CD4-positive, alpha-beta memory T cell (primary cell): ENCODE measurements at places on chromosomes 11 and 22. TPM values are rescaled to one million over a fixed set of nuclear protein-coding genes. Genes with fewer than 3 reads are reported as not detected.

FGF4 gene
- not detected for total RNA-seq

RFPL1 gene
- not detected for total RNA-seq

FUT4 gene
- 7.4 TPM for total RNA-seq

RAC2 gene
- total RNA-seq = 304 TPM

- no peak for DNase-seq
Measured at GRCh38 chr11:85725510-85726258, 39.7 kb upstream of the CCDC89 start.

DNA sequence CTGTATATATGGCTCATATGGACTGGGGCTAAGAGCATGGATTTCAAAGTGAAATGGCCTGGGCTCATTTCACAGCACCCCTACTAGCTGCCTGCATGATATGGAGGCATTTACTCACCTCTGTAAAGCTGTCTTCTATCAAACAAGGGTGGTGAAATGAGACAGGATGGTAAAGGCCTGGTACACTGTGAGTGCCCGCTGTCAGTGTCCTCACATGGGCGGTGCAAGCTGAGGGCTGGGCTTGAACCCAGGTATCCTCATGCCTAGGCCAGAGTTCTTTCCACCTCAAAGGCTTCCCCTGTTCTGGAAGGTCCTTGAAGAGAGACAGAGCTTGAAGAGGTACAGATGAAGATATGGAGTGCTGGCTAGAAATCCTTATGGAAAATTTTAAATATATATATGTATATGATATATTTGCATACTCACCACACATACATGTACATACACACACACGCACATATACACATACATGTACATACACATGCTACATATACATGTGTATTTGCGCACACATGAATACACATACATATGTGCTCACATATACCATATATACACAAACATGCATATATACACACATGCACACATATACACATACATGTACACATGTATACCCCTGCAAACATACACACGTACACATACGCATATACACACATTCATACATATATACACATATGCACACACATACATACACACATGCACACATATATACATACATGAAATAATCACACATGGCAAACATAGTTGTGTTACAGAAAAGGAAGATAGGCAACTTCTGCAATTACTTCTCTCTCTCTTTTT lies 44.7 kb downstream of the MICAL2 start:
- DNase-seq = no peak

- DNase-seq = no peak
Measured at GRCh38 chr11:101323997-101324396, 194.4 kb upstream of the PGR start.

GRCh38 chr11:63558459-63559157 lies 4.6 kb downstream of the PLAAT2 start:
- DNase-seq = no peak

DNA sequence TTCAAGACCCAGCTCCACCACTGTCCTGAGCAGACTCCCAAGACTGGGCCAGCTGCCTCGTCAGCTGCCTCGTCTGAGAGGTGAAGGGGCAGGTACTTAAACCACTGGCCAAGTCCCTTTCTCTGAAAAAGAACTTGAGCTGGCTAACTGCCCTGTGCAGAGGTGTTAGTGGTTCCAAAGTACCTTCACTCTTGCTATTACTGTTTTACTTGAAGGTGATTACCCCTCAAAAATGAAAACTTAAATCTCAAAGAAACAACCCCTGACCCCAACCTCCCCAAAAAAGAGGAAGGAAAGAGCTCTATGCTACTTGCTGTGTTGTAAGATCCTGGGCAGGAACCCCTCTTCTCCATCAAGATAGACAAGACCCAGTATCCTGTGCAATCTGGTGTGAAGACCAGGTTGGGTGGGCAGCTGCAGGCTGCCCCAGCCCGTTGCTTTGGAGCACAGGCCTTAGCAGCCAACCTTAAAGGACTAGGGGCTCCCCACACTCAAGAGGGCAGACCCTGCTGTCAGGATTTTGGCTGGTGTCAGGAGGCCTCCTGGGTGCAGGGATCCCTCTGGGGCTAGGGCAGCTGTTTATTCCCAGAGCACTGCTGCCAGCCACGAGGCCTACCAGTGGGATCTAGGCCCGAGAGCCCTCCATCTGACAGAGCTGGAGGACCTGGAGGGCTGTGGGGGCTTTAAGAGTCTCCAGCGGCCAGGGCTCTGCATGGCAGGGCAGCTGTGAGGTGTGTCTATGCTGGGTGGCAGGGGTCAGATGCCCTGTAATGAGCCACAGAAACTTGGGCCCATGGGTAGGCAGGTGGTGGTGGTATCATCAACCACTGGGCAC lies 13.0 kb downstream of the GUCD1 start:
- no peak for DNase-seq

GRCh38 chr11:17985517-17985916 lies 27.3 kb downstream of the SERGEF start:
- DNase-seq = no peak

GRCh38 chr11:10566257-10566957 lies 2.1 kb downstream of the LYVE1 start:
- DNase-seq = no peak

DNA sequence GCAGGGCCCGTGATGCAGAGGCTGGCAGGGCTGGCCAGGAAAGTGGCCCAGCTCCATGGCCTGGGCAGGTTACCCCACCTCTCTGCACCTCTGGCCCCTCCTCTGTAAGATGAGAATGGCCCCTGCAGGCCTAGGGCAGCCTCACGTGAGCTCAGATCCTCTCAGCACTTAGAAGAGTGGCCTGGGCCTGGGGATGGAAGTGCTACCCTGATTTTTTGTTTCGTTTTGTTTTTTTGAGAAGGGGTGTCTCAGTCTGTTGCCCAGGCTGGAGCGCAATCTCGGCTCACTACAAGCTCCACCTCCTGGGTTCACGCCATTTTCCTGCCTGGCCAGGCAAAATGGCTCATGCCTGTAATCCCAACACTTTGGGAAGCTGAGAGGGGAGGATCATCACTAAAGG lies 982 bp downstream of the APOBEC3H start:
- no peak for DNase-seq

- no peak for DNase-seq
Measured at GRCh38 chr11:92473736-92474135, 249.1 kb downstream of the FAT3 start.
